Diencephalon (tissue), 1 donor: ENCODE measurements at places on chromosomes 5 and 9. TPM values are rescaled to one million over a fixed set of nuclear protein-coding genes. Genes with fewer than 3 reads are reported as not detected.

The ZFP2 gene
- total RNA-seq: 7.6 TPM

The PIP5K1B gene
- 7.6 TPM for total RNA-seq

The NUTM2G gene
- total RNA-seq: not detected

The CCDC192 gene
- not detected for total RNA-seq

The FGF10 gene
- total RNA-seq: 8.3 TPM

The PCDHA9 gene
- 11.3 TPM for total RNA-seq

The POU5F2 gene
- total RNA-seq: 3.7 TPM

The ANXA2R gene
- 1.6 TPM for total RNA-seq
